ENCODE measurements at places on chromosomes 2 and 18.

- no peak for DNase-seq
Measured at GRCh38 chr2:17995593-17995992, 117.1 kb downstream of the KCNS3 start.

DNA sequence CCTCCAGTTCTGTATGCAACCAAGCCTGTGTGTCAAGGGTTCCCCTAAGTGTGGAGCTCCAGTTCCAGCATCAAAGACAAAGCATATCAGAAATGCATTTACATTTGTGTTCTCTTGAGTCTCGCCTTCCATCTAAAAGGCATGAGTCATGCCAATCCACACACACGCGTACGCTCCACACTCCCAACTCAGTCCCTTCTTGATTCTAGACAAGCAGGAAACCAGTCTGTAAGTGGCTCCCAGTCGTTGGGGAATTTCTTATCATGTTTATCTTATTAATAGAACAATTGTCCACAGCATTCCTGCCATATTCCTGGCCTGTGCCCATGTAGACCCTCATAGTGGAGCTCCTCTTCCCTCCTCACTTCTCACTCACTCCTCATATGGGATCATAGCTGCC, 86.4 kb upstream of the SLC35G4 start:
- no peak for DNase-seq

- DNase-seq, result no peak
Measured at GRCh38 chr2:226256709-226257376, 542.8 kb downstream of the IRS1 start.

DNA sequence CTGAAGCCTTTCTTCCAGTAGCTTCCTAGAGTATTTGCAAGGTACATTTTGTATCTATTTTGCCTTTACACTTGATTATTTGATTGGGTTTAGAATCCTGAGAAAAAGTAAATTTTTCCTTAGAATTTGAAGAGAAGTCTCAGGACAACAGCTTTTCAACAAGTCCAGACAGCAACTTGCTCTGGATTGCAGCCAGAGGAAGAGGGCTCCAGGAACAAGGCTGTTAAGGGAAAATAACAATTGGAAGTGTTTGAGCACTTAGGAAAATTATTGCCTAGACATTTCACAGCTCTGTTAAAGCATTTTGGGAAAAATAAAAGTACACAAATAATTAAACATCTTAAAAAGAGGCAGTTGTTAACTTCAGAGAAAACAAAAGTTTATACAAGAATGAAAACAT, 58.3 kb upstream of the RAPGEF4 start:
- no peak for DNase-seq

- no peak for DNase-seq
Measured at GRCh38 chr2:200635251-200635650, 49.4 kb downstream of the AOX1 start.

DNA sequence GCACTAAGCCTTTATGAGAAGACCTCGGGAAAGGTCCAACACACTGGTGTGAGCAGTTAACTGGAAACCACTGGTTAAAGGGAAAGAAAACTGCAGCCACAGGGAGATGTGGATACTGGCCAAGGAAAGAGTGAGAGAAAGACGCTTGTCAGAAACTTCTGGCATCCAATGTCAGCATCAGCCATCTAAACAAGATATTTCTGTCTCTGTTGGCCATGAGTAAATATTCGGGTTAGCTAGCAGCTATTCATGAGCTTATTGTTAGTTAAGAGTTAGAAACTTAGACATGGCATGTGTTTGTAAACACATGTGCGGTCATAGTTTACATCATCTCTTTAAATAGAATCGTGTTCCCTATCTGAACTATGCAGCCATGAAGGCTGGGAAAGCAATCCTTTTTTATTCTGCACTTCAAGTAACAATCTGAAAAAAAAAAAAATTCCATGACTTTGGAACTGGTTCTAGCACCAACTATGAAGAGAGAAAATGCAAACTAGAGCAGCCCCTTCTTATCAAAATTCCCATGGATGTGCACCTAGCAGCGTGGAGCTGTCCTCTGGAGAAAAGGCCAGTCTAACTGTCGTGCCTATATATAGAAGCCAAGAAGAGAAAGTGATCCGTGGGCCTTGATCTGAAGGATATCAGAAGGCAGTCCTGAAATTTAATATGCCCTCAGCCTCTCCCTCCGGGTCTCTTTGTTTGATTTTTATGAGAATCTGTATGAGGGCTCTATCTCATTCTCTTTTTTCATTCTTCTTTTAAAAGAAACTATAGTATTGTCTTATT, 84.0 kb upstream of the RFX8 start:
- peak; percentile 76 for DNase-seq

- peak; percentile 68 for DNase-seq
Measured at GRCh38 chr2:174788291-174788929, 24.1 kb upstream of the CHRNA1 start.

GRCh38 chr2:217331523-217332416, 471.9 kb upstream of the TNP1 start:
- DNase-seq, result peak; percentile 58

GRCh38 chr2:27074738-27075565, 3.5 kb upstream of the EMILIN1 start:
- DNase-seq, result no peak

GRCh38 chr18:44680273-44681075, at the start of gene SETBP1:
Gene SETBP1, plus strand, starts transcription at chr18:44680888. Its CDS starts 20,459 bp downstream, at chr18:44701347.
- peak; percentile 57 for DNase-seq

GRCh38 chr2:232910376-232910775, 40.3 kb downstream of the SNORC start:
- no peak for DNase-seq

- DNase-seq, result no peak
Measured at GRCh38 chr2:238382381-238382781, 44.3 kb upstream of the ASB1 start.

- no peak for DNase-seq
Measured at GRCh38 chr2:28751956-28752630, 463 bp downstream of the PPP1CB start.

DNA sequence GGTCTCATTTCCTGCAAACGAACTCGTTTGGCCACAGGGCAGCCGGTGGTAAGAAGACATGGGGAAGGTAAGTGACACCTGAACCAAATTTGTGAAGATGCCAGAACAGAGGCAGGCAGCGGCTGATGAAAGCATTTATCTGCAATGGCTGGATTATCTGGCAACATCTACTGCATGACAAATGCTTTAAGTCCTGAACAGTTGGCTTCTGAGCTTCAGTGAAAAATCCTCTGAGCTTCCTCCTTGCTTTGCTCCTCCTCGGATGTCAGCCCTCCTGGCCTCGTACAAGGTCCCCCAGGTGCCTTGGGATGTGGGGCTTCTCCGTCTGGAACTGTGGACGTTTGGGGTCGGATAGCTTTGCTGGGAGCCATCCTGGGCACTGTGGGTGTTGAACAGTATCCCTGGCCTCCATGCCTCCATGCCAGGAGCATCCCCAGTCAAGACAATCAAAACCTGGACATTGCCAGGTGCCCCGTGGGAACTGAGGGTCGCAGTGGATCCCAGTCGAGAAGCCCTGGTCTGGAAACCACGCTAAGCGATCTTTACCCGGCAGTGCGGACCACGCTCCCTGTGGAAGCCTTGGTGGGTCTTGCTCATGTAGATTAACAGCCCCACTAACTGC, 49.3 kb downstream of the KCNG2 start:
- no peak for DNase-seq

DNA sequence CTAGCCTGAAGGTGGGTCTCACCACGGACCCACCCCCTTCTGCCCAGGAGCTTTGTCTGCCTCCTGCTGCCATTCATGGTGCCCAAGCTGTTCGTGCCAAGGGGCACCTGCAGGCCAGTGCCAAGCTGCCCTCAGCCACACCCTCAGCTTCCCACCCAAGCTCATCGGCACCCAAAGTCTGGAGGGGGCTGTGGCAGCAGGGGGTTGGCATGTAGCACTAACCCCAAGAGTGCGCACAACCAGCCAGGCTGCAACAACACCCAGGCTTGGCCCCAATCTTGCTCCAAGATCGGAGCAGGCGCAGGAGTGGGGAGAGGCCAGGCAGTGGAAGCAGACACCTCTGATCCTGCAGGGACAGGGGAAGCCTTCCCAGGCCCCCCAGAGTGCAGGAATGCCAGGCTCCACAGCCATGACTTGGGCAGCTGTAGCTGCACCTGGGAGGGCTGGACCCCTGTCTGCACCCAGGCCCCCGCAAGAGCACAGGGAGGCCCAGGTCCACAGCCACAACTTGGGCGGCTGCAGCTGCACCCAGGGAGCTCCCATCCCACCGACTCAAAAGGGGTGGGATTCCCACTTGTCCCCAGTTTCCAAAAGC, 89.9 kb downstream of the ATAD2B start:
- DNase-seq, result no peak

GRCh38 chr18:58043491-58044369, at the start of gene NEDD4L:
Gene NEDD4L, plus strand, starts transcription at chr18:58044226. Its CDS starts 435 bp downstream, at chr18:58044661.
- peak; percentile 84 for DNase-seq

DNA sequence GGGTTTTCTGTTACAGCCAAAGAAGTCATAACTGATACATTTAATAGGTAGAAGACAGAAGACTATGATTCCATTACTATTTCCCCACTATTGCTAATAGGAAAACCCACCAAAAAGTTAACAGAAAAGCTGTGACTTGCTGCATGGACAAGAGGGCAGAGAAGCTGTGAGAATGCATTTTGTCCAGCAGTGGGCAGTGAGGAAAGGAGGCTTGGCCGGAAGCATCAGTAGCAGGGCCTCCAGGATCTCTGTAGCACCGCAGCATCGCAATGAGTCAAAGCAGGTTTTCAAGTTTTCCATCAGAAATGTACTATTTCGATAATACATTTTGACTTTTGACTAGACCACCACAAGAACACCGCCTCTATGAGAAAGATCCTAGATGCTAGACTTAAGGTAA, 24.9 kb downstream of the MYO5B start:
- DNase-seq, result no peak

DNA sequence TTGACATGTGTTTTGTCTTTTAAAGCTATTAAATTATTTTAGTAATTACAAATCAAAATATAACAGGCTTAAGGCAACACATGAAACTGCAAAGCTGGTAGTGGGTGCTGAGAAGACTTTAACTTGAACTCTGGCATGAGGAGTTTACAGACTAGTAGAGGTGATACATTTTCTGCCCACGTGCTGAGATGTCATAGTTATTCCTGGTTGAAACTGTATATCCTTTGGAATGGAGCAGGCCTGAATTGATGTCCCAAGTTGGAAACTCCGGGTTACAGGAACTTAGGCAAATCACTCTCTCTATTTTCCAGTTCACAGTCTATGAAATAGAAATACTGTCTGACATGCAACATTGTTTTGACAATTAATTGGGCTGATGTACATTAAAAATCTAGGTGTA, 177.1 kb upstream of the NOL4 start:
- DNase-seq, result no peak

DNA sequence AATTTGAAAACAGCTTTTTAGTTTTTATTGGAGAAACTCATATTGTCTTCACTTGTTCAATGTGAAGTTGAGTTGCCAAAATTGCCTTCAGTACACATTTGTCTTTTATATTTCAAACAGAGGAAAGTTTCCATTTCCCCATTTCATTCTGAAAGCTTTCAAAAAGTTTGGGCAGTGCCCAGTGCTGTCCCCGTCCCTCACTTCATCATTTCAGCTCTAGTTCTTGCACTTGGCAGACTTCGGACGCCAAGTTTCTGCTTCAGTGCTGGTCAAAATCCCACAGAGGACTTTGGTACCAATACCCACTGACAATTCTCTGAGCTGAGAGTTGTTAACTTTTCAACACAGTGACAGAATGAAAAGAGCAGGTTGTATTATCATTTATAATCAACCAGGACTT, 43.4 kb upstream of the AQP4 start:
- no peak for DNase-seq

DNA sequence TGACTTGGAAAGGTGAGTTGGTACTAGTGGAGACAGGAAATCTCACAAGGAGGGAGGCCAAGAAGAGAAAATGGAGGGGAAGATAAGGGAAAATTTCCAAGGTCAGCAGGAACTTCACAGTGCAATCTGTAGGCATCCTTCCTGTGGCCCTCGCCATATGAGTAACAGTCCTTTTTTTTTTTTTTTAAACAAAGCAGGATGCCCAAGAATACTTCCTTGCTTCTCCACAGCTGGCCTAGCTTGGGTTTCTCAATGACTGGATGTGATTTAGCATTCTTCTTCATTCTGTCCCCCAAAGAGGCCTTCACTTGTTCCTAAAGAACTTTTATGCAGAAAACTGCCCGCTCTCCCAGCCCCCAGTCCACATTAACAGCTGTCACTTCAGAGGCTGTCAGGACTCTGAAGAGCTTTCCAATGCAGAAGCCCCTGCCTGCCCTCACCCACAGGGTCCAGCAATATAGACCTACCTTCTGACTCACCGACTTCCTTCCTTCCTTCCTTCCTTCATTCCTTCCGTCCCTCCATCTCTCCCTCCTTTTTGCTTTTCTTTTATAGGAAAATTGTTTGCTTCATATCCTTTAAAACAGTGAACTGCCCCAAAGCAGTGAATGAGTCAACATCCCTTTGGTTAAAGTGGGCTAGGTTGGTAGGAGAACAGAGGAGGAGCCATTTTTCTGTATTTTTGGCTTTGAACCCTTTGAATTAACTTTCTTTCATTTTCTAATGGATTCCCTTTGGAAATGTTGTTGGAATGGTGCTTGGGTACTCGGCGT, 172.0 kb downstream of the MGAT5 start:
- DNase-seq, result no peak

GRCh38 chr2:118047380-118047826, 33.5 kb upstream of the CCDC93 start:
- peak; percentile 45 for DNase-seq

DNA sequence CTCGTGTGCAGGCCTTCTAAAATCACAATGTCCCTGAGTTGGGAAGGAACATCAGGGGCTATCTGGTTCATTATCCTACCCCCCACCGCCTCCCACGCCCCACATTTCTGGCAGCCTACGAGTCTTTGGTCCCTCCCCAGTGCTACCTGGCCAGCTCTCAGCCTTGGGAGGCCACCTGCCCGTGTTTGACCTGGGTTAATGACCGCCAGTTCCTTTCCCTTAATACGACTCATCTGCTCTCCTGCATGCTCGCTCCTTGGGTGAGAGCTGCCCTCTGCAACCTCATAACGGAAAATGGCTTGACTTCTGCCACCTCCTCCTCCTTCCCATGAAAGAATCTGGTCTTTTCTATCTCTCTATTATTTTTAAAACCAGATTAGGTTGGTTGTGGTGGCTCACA, 112.5 kb downstream of the NEDD4L start:
- DNase-seq, result no peak

GRCh38 chr18:58723810-58724602, 52.7 kb downstream of the MALT1 start:
- peak; percentile 38 for DNase-seq

GRCh38 chr2:101120124-101120996, 30.8 kb downstream of the TBC1D8 start:
- DNase-seq, result peak; percentile 34

- no peak for DNase-seq
Measured at GRCh38 chr2:26269571-26270158, 24.9 kb downstream of the HADHB start.

DNA sequence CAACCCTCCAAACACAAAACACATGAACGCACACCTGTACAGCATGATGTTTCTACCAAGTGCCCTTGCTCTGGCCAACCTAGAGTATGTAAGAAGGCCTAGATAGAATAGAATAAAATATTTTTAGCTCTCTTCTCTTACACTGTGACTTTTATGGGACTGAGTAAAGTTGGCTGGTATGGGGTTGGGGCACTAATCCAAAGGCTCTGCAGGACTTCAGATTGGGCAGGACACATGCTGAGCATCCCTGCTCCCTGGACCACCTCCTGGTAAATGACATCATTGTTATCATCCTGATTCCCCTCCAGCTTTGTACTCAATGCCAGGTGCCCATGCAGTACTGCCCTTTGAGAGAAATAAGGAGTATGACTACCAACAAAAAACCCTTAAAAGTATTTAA, 322.2 kb downstream of the SLC8A1 start:
- DNase-seq, result no peak

Measured in AG08395 (cell line).